ENCODE measurements at places on chromosomes 2 and 18.

DNA sequence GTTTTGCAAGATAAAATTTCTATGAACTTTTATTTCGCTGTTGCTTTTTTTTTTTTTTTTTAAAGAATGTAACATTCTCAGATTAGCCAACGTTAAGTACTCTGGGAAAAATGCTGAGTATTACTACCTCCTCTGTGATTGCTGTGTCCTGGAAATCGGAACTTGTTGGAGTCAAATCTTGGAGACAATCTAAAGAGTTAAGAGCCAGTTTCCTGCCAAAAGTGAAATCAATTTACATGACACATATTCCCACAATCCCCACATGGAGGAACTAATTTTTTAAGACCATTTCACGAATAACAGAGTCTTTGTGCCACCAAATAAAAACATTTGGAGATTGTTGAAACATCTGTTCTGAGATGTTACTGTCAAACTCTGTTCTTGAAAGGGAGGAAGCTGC lies 127.8 kb downstream of the MEP1B start:
- DNase-seq, result no peak

GRCh38 chr2:46655551-46656436 lies 176.4 kb downstream of the TMEM247 start:
- no peak for DNase-seq

DNA sequence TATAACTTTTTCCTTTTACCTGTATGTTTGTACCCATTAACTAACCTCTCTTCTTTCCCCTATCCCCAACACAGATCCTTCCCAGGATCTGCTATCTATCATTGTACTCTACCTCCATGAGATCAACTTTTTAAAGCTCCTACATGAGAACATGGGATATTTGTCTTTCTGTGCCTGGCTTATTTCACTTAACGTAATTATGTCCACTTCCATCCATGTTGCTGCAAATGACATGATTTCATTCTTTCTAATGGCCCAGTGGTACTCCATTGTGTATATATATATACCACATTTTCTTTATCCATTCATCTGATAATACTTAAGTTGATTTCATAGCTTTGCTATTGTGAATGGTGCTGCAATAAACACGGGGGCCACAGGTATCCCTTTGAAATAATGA lies 135.9 kb upstream of the THUMPD2 start:
- no peak for DNase-seq

- DNase-seq, result no peak
Measured at GRCh38 chr2:241218131-241219029, 29.9 kb downstream of the ANO7 start.

DNA sequence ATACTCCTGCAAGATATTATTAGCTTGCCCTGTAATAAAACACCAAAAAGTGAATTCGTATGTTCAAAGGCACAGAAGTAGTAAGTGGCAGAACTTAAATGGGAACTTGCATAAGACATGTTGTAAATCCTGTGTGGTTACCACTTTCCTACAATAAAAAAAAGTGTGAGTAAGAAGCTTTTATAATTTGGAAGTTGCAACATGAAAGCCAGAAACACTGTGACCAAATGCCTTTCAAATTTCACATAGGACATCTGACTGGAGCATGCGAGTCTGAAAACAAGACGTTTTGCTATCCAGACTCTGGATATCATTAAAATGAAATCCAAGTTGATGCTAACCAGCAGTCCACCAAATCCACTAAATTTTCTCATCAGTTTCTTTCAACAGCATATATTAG lies 886.2 kb upstream of the NRXN1 start:
- no peak for DNase-seq

GRCh38 chr2:99644419-99644787 lies 154.6 kb upstream of the REV1 start:
- no peak for DNase-seq

- no peak for DNase-seq
Measured at GRCh38 chr18:68147728-68148127, 567.2 kb downstream of the TMX3 start.

DNA sequence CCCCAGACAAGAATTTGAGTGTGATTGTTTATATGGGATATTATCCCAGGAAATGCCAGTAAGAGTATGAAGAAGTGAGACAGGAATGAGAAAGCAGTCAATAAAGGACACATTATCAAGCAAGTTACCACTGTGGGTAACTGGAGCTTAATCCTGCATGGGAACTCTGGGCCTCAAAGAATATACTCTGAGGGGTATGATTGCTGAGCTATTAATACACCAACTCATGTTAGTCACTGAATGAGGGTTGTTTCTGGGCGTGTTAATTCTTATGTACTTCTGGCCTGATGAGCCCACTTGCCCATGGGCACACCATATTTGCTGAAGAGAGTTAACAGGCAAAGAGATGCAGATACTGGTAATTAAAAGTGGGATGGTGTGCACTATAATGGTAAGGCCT lies 26.6 kb upstream of the PAIP2B start:
- no peak for DNase-seq

- no peak for DNase-seq
Measured at GRCh38 chr2:70565039-70565731, 11.6 kb upstream of the TGFA start.

GRCh38 chr2:140529706-140530105 lies 1601.1 kb downstream of the LRP1B start:
- no peak for DNase-seq

- DNase-seq, result no peak
Measured at GRCh38 chr2:165891345-165891744, 62.2 kb downstream of the TTC21B start.

- DNase-seq, result no peak
Measured at GRCh38 chr2:106353676-106354075, 114.5 kb downstream of the RGPD3 start.

GRCh38 chr18:6638447-6638846 lies 91.1 kb upstream of the ARHGAP28 start:
- DNase-seq, result no peak

DNA sequence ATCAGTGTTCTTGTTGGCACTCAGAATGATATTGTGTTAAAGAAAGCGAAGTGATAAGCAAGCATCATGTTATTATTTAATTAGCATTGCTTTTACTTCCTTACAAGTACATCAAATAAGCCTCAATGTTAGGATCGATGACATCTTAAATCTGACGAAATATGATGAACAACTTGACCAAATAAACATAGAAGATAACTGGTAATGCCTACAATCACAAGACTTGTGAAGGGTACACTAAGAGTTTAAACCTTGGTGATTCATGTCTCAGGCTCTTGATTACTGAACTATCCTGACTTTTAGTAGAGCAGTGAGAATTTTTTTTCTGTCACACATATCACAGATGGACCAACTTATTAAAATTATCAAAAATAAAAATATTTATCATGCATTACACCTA lies 500.8 kb upstream of the ZEB2 start:
- DNase-seq, result no peak

GRCh38 chr2:169961911-169962310 lies 134.7 kb downstream of the UBR3 start:
- DNase-seq, result peak; percentile 14

- no peak for DNase-seq
Measured at GRCh38 chr2:102619414-102620319, at the start of gene SLC9A2. SLC9A2 (plus strand) TSS chr2:102619553; CDS start chr2:102619849, 296 bp downstream.

DNA sequence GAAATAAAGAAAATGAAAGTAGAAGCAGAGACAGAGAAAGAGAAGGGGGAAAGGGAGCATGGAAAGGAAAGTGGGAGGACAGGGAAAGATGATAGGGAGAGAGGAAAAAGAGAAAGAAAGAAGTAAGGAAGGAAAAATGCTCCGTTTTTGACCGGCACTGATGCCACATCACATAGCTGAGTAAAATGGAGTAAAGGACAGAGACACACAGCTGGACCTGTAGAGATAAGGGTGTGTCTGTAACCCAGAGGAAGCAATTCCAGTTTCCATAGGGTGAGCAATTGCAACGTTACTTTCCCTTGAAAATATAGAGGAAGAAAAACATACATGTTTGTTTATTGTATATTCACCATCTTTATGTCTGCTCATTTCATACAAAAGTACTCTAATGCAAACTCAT lies 1866.9 kb upstream of the PIK3C3 start:
- DNase-seq, result no peak

- no peak for DNase-seq
Measured at GRCh38 chr18:5891854-5892215, 3.5 kb downstream of the TMEM200C start.

DNA sequence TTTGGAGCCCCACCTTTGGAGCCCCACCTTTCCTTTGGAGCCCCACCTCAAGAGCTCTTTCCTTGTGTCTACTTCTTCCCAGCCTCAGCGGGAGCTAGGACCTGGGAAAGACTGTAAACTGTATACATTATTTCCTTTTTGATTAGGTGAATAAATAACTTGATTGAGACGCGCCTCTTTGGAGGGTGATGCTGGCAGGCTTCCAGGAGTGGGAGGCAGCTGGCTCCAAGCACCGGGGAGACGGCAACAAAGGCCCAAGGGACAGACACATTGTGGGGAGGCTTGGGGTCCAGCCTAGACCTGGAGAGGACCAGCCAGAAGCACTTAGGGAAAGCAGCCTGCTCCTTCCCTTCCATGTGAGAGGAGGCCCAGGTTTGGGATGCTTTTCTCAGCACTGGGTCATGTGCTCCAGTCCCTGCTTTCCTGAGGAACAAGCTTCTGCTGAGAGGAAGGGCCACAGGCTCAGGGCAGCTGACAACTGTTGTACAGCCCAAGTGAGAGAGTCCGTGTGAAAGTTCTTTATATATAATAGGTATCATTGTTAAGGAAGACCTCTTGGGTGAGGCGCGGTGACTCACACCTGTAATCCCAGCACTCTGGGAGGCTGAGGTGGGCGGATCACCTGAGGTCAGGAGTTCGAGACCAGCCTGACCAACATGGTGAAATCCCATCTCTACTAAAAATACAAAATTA lies 297.2 kb upstream of the SLC14A2 start:
- DNase-seq, result no peak

DNA sequence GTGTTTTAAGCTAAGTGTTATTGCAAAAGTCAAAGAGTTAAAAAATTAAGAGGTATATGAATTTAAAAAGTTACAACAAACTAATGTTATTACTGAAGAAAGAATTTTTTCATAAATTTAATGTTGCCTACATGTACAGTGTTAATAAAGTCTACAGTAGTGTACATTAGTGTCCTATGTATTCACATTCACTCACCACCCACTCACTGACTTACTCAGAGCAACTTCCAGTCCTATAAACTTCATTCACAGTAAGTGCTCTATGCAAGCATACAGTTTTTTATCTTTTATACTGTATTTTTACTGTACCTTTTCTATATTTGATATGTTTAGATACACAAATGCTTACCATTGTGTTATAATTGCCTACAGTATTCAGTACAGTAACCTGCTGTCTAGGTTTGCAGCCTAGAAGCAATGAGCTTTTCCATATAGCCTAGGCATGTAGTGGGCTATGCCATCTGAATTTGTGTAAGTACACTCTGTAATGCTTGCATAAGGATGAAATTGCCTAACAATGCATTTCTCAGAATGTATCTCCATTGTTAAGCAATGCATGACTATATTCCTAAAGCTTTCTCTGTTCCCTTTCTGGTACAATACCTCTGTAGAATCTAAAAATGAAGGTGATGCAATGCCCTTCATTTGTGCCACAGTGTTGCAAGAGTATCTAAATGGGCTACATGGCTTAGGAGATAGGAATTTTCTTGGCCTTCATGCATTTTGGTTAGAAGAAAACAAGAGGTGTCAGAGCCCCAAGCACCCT lies 370.8 kb upstream of the NT5C1B start:
- no peak for DNase-seq

- DNase-seq, result no peak
Measured at GRCh38 chr2:197353393-197354168, 43.0 kb upstream of the ANKRD44 start.

DNA sequence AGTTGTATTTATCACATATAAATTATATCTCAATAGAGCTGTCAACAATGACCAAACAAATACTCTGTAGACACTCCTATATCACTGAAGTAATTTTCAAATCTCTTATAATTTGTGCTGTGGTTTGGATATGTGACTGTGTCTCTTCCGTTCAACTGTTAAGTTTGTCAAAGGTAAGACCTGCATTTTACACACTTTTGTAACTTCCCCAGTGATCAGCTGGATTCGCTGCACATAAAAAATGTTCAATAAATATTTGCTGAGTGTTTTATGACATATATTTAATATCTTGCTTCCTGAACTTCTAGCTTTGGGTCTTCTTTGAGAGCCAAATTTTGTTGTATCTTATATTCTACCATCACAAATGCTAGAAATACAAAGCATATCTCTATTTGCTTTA lies 57.3 kb upstream of the ROCK1 start:
- DNase-seq, result no peak

DNA sequence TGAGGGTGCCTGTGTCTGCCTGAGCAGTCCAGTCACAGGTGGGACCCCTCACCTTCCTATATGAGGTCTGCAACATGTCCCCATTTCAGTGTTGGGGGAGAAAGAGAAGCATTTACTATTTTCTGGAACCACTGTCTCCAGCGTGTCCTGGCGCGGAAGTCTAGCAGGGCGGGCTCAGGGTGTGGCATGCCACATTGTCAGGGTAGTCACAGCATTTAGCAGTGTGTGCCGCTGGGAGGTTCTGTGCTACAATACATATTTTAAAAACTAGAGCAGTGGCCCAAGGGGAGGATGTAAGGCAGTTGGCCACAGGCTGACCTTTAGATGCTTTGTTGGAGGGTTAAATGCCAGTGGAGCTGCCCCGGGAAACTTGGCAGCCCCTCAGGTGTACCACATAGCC lies 12.5 kb downstream of the UBE2F start:
- no peak for DNase-seq

- DNase-seq, result peak; percentile 10
Measured at GRCh38 chr2:232238108-232238507, 140.4 kb upstream of the ALPP start.

GRCh38 chr2:20365249-20365817 lies 14.7 kb upstream of the PUM2 start:
- no peak for DNase-seq

GRCh38 chr18:75377258-75377657 lies 50.2 kb downstream of the SMIM21 start:
- DNase-seq, result no peak

DNA sequence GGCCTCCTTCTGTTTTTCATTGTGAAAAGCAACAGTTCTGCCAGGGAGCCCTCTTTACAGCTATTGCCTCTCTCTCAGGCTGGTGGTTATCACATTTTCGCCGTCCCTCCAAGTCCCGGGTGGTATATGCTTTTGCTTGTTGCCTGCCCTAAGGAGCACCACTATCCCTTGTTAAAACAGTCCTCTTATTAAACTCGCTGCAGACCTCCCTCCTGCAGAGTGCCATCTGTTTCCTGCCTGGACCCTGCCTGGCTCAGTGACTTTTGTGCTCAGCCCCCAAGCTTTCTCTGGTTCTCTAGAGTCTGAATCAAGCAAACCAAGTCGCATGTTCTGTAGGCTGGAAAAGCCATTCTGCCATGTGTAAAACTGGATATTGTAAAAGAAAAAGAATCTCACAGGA lies 72.1 kb upstream of the FHL2 start:
- DNase-seq, result no peak

GRCh38 chr18:54296062-54296461 lies 26.7 kb downstream of the POLI start:
- DNase-seq, result no peak

Measured in epithelial cell of prostate (primary cell).